Heart left ventricle (tissue), 16 donors: ENCODE measurements at places on chromosomes 5 and 9. TPM values are rescaled to one million over a fixed set of nuclear protein-coding genes. Genes with fewer than 3 reads are reported as not detected.

TAS2R1 gene
- not detected for total RNA-seq

ADAMTS6 gene
- total RNA-seq: 3.9 TPM

GNA14 gene
- total RNA-seq: 1.3 TPM

PSD2 gene
- total RNA-seq: not detected

PTGR1 gene
- total RNA-seq: 51.9 TPM

PARP8 gene
- total RNA-seq: 9.2 TPM

PCDHB13 gene
- total RNA-seq: 2.7 TPM

CDC14B gene
- 26.9 TPM for total RNA-seq

KDM4C gene
- 13.3 TPM for total RNA-seq

PCDHB3 gene
- total RNA-seq: 0.80 TPM

CDC26 gene
- 39.4 TPM for total RNA-seq

STK10 gene
- total RNA-seq: 52.9 TPM

BTNL8 gene
- total RNA-seq: 0.24 TPM

SHISAL2B gene
- total RNA-seq: not detected

CCNI2 gene
- total RNA-seq: not detected

FOXI1 gene
- not detected for total RNA-seq

TTC16 gene
- total RNA-seq: 0.61 TPM

SPINK7 gene
- not detected for total RNA-seq

PCDHGA1 gene
- total RNA-seq: 3.6 TPM

CMYA5 gene
- total RNA-seq: 1,317 TPM

OTULINL gene
- 1.3 TPM for total RNA-seq

PIP5KL1 gene
- total RNA-seq: 0.77 TPM

FGF18 gene
- 23.1 TPM for total RNA-seq

GRM6 gene
- total RNA-seq: not detected

IFNB1 gene
- not detected for total RNA-seq

FAM78A gene
- 36.0 TPM for total RNA-seq

SPAG8 gene
- 2.5 TPM for total RNA-seq
